ENCODE measurements at places on chromosomes 5 and 9.

- DNase-seq = no peak
These were observed 6.2 kb downstream of the DMRT3 start for GRCh38 chr9:982394-983230.

GRCh38 chr5:44536650-44537260 lies 147.5 kb upstream of the FGF10 start:
- peak; percentile 68 for DNase-seq

DNA sequence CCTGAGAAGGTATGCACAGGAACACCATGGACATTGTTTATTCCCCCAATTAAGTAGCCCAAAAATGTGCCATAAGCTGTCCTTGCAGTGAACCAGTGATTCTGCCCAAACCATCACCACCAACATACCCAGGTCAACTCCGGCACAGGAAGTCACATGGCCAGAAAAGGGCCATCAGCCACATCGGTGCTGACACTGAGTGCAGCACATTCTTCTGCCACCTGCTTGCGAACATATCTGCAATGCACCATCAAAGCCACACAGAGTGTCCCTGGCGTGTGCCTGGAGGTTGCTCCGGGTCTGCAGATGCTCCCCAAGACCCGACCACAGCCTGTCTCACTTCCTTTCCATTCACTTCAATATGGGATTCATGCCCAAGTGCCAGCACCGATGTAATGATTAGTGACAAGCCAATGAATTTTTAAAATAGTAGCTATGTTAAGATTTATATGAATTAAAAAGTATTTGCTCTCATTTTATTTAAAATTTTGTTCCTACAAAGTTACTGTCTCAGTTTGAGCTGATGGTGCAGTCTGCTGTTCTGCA lies 37.6 kb downstream of the SYK start:
- DNase-seq = no peak

- DNase-seq = no peak
These were observed 83.9 kb downstream of the TMEM174 start for GRCh38 chr5:73256862-73257261.

GRCh38 chr5:2300861-2301574 lies 418.3 kb upstream of the IRX4 start:
- no peak for DNase-seq

DNA sequence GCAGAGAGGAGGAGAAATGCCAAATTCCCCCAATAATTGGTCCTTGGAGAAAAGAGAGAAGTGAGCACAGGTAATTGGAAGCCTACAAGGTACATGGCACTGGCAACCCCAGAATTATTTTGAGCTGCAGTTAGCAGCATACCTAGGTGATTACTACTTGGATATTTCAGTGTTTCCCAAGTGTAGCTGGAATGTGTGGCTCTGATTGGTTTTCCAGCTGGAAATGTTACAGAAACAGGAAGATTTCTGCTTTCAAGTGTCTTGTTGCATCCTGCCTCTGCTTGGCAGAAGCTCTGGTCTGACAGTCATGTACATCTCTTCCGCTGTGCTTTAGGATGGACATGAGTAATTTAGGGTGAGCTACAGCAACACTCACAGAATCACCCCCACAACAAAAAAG lies 262.1 kb downstream of the ENC1 start:
- DNase-seq = no peak

- DNase-seq = no peak
These were observed 8.7 kb upstream of the PSMD5 start for GRCh38 chr9:120851449-120851848.

DNA sequence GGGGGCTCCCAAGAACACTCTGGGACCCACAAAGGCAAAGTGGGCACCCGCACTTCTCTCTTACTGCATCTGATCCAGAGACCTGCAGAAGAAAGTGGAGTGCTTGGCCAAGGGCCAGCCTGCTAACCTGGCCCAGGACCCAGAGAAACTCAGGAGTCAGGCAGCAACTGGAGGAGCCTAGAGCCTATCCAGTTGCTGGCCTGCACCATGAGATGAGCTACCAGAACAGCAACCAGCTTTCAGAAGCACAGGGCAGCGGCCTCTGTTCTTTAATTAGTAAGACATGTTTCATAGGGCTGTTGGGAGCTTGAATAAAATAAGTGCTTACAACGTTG lies 298.3 kb downstream of the GADD45G start:
- no peak for DNase-seq

- DNase-seq = no peak
These were observed 768.8 kb upstream of the GRAMD2B start for GRCh38 chr5:125654392-125654791.

- DNase-seq = no peak
These were observed 4.4 kb downstream of the TTC16 start for GRCh38 chr9:127720031-127720864.

- no peak for DNase-seq
These were observed 968.8 kb downstream of the TLE1 start for GRCh38 chr9:80720579-80720978.

DNA sequence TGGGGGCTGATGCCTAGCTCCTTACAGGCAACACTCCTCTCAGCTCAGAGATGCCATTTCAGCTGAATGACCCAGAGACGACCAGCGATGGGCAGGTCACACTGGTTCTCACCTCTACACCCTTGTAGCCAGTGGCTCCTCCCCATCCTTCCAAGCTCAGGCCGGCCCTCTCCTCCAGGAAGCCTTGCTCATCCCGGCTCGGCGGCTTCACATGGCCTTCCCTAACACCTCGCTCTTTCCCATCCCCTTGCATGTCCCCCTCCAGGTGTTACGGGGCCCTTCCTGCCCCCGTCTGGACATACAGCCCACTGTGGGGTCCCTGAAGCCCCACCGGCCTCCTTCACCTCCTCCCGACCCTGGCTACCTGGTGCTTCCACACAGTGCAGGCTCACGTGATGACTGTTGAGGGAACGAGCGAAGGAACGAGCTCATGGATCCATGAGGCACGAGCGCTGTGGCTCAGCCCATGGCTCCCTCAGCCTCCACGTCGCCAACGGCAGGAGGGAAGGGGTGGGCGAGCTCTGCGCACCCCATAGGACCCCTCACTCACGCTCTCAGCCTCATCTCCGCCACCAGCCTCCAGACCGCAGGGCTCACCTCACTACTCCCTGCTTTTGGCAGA lies 45.7 kb downstream of the SARDH start:
- DNase-seq = no peak

DNA sequence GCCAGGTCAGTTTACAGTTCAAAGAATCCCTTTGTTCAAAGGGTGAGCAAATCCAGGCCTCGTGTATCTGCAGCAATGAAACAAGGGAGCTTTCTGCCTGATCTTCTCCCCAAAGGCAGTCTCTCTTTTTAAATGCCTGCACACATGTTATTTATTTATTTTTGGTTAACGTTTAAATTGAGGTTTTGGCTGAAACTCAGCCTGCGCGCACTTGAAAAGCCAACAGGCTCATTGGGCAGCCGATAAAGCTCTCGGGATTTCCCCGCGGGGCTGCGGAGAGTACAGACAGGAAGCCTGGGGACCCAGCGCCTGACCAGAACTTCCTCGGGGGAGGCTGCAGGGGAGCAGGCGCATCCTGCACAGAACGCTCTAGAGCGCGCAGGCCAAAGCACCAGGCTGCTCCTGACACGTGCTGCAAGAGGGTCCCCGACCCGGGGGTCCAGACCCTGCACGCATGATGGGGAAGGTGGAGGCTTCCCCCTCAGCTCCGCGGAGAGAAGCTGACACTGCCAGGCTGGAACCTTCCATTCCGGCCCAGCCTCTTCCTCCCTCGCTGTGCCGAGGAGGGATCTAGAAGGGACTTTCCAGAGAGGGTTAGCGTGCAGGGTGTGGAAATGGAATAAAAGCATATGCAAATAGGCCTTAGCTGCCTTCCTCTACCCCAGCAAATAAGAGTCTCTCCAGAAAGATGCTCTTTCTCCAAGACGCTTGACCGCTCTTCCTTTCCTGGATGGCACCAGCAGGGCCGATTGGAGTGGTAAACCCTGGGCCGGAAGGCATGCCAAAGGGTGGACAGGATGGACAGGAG lies 46.1 kb downstream of the PTTG1 start:
- no peak for DNase-seq

DNA sequence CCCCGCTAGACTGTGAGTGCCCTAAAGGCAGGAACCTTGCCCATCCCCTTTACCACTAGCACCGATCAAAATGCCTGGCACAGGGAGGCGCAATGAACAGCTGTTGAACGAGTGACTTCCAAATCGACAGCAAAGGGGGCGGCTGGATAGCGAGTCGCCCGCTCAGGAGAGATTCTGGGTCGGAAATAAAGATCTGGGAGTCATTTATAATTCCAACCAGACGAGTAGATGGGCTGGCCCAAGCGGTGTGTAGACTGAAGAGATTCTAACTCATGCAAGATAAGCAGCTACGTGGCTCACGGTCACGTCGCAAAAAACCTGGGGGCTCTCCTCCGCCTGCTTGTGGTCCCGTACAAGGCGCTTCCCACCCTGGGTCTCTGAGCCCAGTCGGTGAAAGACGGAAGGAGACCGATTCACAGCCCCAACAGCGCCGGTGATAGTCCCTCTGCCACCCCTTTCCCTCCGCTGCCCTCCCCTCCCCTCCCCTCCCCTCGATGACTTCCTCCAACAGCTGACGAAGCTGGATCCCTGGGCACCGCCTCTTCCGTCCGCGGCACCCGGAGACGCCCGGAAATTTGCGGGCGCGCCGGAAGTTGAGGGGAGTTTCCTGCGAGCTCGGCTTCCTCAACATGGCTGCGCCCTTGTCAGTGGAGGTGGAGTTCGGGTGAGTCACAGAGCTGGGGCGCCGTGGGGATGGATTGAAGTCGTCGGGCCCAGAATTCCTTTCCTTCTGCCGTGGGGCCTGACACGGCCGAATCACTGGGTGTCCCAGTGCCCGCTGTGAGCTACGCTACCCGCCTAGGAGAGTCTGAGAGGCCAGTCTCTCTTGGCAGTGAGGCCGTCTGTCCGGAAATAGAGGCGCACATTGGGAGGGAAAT lies at the start of gene URM1:
Gene URM1, plus strand, starts transcription at position 623 of the 878 bp plus-strand sequence. Its CDS starts 7 bp downstream, at position 630.
- peak; percentile 89 for DNase-seq

- DNase-seq = peak; percentile 8
These were observed 73.3 kb downstream of the AK8 start for GRCh38 chr9:132804576-132805295.

DNA sequence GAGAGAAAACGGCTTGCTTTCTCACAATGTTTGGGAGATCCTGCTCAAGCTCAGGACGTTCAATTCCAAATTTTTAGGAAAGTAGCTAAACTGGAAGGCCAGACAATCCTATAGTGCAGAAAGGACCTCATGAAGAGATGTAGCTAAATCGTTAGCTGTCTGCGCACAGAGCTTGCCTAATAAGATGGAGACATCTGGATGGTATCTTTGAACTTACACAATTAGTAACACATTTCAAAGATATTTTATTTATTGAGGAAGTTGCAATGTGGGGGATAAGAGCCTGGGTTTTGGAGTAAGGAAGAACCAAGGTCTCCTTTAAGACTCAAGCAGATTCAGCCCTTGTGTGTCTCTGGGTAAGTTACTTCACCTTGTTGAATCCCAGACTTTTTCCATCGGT lies 28.6 kb upstream of the RAB14 start:
- no peak for DNase-seq

DNA sequence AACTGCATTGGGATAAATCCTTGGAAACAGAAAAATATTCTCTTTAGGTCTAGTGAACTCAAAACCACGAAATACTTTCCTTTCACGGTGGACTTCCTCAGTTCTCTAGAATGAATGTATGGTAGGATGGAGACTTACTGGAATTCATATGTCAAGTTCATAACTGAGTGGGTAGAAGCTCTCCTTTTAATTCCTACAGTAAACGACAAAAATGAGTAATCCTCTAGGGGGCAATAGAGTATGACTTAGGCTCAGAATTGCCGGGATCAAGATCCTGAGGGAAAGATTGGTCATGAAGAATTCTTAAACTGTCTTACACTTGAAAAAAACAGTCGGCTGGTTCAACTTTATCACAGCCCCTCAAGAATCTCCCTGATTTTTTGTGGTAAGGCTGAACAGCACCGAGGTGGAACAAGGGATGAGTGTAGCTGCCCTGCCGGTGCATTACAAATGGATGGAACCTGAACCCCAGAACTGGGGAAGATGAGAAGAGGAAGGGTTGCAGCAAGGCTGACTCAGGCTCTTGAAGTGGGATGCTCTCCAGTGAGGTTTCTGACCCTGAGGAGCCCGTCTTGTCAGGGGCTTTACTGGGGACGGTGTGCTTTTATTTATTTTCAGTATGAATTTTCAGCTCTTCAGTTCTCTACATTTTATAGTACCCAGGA lies 14.0 kb upstream of the LOX start:
- peak; percentile 50 for DNase-seq

- DNase-seq = no peak
These were observed 40.7 kb downstream of the SECISBP2 start for GRCh38 chr9:89358985-89359384.

DNA sequence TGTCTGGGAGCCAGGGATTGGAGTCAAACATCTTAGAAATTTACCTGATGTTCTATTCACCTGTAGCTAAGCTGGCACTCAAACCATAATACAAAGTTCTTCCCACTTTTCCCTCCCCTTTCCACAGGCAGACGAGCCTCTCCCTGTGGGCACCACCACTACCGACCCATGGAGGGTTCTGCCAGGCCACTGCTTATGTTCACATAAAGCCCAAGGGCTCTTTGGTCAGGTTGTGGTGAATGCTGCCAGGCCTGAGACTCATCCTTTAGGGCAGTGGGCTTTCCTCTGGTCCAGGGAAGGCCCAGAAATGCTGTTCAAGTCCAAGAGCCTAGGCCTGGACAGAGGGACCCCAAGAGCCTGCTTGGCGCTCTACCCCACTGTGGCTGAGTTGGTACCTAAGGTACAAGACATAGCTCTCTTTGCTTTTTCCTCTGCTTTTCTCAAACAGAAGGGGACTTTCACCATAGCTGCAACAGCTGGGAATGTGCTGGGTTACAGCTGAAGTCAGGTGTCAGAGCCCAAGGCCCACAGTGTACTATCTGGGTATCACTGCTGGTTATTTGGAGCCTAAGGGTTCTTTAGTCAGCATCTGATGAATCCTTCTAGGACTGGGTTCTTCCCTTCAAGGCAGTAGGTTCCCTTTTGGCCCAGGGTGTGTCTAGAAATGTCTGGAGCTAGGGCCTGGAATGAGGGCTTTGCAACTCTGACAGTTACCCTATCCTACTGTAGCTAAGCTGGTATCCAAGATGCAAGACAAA lies 620.1 kb downstream of the TLE1 start:
- DNase-seq = no peak

GRCh38 chr5:154576429-154576806 lies 98.4 kb upstream of the HAND1 start:
- DNase-seq = no peak

- DNase-seq = no peak
These were observed 4.4 kb downstream of the GPR107 start for GRCh38 chr9:130058154-130058553.

- DNase-seq = no peak
These were observed 3.4 kb upstream of the HEMGN start for GRCh38 chr9:97941323-97941722.

DNA sequence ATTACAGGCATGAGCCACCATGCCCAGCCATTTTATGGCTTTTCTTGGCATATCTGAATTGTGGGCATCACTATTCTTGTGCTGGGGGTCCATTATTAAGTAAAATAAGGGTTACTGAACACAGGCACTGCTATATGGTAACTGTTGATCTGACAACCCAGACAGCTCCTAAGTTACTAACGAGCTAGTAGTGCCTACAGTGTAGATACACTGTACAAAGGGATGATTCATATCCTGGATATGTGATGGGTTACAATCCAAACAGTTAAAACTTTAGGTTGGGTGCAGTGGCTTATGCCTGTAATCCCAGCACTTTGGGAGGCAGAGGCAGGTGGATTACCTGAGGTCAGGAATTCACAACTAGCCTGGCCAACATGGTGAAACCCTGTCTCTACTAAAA lies 4.3 kb downstream of the CD14 start:
- no peak for DNase-seq

GRCh38 chr9:105401651-105402050 lies 46.2 kb upstream of the FSD1L start:
- DNase-seq = peak; percentile 100

- no peak for DNase-seq
These were observed 4.5 kb downstream of the CEMIP2 start for GRCh38 chr9:71763832-71764231.

Data from NCI-H524 (cell line).